ENCODE measurements at places on chromosomes 12 and 14.
A peak's percentile ranks its signal among the peaks of the same experiment; 100 is the strongest.

DNA sequence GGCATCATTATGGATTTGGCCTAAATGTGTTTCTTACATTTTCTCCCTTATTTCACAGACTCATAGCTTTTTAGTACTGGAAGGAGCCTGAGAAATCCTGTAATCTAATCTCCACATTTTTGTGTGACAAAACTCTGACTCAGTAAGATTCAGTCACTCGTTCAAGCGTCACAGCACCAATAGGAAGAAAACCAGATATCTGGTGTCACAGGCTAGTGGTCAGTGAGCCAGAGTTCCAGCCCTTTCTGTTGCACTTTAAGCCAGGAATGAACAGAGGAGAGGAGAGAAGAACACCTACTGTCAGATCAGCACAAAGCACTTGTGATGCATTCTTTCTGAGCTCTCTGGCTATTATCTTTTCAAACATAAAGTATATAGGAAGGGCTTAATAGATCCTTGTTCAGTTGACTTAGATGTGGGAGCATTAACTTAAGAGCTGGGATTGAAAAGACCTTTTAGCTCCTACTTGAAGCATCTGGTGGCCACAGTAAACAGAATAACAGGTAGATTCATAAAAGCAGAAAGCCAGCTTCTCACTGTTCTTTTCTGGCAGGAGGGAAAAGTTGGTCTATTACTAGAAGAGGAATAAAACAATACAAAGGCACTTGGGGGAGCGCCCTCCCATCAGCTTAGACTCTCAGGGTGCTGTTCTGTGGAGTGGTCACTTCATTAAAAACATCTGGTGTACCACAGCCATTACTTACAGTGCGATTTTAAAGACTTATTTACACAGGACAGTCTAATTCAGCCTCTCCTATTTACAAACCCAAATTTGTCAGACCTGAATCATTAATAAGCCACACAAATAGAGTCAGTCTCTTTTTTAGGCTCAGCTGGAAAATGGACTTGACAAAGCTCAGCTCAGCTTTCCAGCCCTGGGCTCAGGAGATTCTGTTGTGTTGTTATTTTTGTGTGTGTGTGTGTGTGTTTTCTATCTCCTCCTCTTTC is 12.2 kb upstream of the NID2 start:
- DNase-seq: no peak

DNA sequence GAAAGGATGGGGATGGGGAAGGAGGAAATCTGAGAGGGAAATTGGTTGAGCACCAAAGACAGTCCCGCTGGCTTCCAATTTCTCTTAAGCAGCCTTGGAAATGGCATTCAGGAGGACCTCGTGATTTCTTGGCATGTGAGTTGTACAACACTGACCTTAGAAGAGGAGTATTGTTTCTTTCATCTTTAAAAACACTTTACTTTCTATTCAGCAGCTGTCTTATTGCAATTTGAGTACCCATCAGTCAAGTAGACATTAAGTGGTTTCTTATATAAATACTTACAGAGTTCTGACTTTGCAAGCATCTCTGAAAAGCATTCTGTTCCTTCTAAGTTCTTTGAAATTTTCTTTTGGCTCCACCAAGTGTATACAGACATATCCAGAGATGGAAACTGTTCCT is 83.2 kb downstream of the LMNTD1 start:
- no peak for DNase-seq

- DNase-seq: no peak
Measured at GRCh38 chr14:25477316-25478098, 427.6 kb upstream of the STXBP6 start.

- DNase-seq: no peak
Measured at GRCh38 chr14:26187996-26188620, 409.7 kb downstream of the NOVA1 start.

- no peak for DNase-seq
Measured at GRCh38 chr14:89014569-89014850, 190.1 kb downstream of the TTC8 start.

DNA sequence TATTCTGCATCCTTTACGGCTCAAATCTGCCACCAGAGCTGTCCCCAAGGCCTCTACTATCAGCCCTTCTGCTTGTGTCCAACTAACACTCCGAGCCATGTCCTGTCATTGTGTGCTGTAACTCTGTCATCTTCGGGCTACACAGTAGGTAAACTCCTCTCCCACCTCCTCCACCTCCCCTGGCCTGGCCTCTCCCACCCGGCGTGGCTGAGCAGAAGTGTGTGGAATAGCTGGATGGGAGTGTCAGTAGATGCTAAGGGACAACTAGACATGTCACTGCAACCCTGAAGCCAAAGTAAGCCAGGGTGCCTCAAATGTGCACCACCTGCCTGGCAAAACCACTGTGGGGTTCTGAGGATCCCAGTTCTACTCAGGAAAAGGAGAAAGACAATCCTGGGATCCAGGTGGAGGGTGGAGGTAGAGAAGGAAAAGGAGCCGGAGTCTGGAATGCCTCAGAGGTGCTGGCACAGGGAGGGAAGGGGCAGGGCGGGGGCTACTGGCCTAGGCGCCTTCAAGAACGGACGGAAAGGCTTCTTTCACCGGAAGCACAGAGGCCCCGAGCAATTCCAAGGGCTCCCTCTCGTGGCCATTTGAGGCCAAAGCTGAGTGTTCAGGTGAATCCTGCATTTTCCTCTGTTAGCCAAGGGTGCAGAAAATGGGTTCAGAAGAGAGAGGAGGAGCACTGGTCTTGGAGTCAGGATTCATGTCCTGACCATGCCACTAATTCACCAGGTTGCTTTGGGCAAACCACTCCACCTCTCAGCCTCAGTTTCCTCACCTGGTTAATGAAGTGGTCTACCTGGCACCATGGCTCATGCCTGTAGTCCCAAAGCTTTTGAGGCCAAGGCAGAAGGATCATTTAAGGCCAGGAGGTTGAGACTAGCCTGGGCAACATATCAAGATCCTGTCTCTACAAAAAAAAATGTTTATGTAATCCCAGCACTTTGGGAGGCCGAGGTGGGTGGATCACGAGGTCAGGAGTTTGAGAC is 20.5 kb upstream of the FAM181A start:
- peak; percentile 22 for DNase-seq

DNA sequence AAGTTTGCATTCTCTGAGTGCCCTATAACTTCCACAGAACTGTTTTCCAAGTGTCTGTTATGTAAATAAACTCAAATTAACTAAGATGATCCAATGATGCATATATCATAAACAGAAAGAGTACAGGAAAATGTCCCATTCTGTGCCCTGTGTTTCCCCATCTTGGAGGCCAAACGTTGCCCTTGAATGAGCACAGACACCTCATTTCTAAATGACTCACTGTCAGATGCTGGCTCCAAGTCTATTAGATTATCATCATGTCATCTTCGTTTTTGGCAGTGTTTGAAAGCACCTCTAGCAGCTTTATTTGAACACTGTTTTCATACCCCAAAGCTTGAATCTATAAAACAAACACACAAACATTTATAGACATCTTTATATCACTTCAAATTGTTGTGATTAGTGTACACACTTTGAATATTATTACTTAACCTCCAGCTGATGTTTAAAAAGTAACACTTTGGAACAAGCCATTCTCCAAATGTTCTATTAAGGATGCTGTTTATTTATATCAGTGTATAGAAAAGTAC is 424.2 kb downstream of the NOVA1 start:
- no peak for DNase-seq

DNA sequence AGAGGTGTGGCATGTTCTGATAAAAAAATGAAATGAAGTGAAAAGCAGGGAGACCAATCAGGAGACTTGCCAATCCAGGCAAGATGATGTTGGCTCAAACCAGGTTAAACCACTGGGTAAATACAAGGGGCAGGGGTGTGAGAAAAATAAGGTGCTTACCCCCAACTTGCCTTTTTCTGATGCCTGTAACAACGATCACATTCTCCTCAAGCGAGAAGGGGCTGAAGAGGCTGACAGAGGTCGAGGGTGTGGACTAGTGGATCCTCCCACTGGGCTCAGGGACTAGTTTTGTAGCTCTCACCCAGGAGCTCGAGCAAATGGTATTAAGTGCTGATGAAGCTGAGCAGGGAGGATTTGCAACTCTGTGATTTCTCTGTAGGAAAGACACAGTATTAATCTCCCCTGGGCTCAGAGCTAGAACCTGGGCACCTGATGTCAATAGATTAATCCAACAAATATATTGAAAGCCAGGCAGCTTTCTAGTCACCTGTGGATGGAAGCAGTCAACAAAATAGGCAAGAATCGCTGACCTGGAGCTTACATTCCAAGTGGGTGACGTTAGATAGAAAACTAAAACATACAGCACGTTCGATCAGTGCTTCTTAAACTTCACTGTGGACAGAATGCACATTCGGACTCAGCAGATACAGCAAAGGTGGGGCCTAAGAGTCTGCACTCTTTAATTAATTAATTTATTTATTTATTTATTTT is 15.2 kb upstream of the EAPP start:
- no peak for DNase-seq

DNA sequence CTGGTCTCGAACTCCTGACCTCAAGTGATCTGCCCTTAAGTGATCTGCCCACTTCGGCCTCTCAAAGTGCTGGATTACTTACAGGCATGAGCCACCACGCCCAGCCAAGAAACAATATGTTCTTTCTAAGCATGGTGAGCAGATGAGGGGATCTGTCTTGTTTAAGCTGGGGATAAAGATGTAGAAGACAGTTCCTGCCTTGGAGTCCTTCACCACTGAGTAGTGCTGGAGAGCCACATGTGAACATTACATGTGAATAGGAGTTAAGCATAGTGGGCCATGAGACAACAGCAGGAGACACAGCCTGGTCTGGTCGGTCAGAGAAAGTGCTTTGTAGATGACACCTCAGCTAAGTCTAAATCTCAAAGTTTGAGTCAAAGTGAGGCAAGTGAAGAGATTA is 26.0 kb downstream of the TMBIM6 start:
- DNase-seq: no peak

DNA sequence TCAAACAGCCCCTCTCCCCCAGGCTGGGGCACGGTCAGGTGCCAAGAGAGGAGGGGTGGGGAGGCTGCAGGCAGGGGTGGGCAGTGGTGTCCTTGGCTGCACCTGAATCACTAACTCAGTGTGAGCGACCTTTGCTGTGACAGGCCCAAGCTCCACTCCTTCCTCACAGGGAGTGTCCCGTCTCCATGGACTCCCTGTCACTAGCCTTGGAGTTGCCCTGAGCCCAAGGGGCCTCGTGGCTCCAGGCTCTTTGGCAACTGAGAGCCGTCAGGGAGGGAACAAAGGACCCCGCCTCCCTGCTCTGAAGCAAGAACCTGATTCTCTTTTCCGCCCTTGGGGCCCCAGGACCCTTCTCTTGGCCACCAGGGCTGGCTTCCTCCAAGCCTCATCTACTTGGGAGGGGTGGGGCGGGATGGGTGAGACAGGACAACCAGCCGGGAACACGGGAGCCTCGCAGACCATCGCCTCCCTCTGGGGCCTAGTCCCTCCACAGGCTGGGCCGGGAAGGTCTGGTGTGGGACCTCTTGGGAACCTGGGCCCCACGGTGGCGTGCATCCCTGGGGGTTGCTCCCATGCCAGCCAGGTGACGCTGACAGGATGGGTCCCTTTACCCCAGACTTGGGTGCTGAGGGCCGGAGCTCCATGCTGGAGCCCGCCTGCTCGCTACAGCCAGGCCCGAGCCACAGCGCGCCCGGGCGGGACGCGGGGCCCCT is 935 bp upstream of the ADSS1 start:
- DNase-seq: no peak

- DNase-seq: no peak
Measured at GRCh38 chr12:77033658-77034536, 31.5 kb downstream of the E2F7 start.

DNA sequence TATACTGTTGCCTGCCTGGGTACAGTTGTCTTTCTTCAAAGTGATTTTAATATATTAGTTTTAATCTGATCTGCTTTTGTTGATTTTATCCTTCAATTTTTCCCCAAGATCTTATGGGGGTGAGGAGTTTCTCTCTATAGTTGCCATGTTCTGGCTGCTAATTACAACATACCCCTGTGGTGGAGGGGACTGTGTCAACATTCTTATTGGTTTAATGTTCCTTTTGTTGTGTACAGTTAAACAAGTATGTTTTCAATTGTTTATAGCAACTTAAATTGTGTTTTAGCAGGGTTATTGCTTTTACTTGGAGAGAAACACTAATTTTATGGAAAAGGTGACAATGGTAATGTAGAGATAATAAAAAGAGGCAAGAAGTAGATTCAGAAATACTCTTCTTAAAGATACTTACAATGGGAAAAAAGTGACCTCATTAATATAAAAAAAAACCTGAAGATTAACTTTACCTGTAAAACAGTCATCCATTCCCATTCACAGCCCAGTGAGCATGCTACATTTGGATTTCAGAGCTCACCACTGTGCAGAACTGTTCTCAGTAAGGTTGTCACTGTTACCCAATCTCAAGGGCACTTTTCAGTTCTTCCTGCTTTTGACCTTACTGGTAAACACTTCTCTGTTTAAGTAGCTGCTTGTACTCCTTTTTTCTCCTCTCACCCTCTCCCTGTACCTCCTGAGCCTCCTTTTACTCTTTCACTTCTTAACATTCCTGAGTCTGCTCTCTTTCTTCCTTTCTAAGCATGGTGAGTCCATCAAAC is 8.1 kb upstream of the LRRK2 start:
- DNase-seq: no peak

- no peak for DNase-seq
Measured at GRCh38 chr14:81263777-81264410, 43.1 kb upstream of the GTF2A1 start.

GRCh38 chr14:67982711-67983608 is 163.4 kb downstream of the RAD51B start:
- DNase-seq: no peak

DNA sequence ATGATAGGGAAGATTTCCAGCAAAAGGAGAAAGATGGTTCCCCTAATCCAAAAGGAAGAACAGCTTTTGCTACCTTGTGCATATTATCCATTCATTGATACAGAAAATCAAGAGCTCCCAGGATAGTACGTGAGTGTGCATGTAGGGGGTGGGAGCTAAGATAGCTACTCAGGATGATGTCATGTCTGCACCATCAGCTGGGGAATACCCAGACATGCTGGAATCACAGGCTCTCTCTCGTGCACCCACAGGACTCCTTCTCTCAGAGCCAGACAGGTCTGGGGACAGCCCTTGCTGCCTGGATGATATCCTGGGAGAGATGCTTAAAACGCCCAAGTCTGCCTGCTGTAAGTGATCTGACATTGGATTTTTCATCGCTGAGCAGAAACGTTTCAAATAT is 38.9 kb downstream of the FOXN3 start:
- DNase-seq: peak; percentile 17

DNA sequence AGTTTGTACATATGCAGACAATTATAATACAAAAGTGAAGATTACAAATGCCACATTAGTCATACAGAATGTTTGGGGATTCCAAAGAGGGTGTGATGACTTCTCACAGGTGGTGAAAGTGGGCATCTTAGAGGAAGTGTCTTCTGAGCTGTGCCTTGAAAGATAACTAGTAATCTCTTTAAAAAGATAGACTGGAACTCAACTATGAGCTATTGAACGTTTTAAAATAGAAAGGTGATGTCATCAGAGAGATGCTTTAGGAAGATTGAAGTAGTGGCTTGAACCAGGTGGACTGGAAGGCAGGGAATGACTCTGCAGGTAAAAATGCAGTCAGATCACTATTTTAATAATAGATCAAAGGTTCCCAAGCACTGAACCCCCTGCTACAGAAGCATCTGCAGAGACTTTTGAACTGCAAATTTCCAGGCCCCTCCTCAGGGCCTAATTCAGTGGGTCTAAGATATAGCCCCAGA is 50.3 kb downstream of the SYT1 start:
- no peak for DNase-seq

Data from stimulated activated CD4-positive, alpha-beta T cell treated with anti-CD3 and anti-CD28 coated beads, TNF-alpha, amount 100 ng/mL, for 24 hours (primary cell).